Retina (tissue), 1 donor: ENCODE measurements at places on chromosomes 4 and X.

- no peak for DNase-seq
Measured at GRCh38 chrX:54171527-54172250, 11.4 kb downstream of the FAM120C start.

- no peak for DNase-seq
Measured at GRCh38 chr4:99157478-99157935, 13.4 kb upstream of the ADH4 start.

DNA sequence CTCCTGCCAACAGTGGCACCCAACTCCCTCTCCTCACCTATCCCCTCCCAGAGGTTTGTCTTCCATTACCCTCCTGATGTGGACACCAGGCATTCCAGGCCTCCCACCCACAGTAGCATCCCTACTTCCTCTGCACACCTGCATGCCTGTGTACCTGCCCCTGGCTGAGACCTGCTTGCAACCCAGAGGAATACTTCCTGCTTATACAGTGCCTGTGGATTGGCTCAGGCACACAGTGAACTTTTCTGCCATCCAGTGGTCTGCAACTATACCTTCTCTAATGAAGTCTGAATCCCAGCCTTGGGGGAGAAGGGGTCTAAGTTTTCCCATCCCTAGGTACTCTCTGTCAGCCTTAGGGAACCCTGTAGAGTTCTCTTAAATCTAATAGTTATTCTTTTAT is 169.9 kb downstream of the IQCM start:
- no peak for DNase-seq

DNA sequence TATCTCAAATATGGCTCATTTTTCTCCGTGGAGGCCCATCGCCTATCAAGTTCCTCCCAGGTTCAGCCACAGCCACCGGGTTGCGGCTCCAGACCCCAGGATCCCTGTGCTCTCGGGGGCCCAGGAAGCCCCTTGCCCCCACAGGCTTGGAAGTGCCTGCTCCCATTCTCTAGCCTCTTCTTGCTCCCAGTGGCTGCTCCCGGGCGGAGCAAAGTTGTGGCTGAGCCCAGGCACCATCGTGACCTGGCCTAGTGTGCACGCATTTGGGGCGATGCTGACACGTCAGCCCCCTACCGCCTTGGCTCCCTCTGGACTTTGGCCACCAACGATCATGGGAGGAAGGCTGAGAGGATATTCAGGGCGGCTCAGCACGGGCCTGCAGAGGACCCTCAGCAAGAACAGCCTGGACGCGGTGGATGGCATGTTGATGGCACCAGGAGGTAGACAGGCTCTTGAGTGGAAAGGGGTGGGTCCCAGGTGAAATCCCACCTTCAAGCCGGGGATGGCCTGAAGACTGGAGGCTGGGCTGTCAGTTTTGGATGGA is 419.4 kb upstream of the AGA start:
- no peak for DNase-seq

DNA sequence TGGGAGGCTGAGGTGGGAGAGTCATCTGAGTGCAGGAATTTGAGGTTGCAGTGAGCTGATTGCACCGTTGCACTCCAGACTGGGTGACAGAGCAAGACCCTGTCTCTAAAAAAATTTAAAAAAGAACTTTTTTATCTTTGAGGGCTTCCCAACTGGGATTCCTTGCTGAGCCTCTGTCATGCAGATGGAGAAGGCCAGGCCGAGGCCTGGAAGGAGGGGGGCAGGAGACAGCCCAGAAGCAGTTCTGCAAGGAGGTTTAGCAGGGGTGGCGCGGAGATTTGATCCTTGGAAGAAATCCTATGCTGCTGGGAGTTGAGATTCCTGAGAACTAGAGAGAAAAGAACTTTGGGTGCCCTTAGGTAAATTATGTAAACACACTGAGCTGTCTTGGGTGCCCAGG is 2.5 kb upstream of the ARSD start:
- no peak for DNase-seq

- no peak for DNase-seq
Measured at GRCh38 chr4:135508006-135508714, 1306.6 kb upstream of the PABPC4L start.

DNA sequence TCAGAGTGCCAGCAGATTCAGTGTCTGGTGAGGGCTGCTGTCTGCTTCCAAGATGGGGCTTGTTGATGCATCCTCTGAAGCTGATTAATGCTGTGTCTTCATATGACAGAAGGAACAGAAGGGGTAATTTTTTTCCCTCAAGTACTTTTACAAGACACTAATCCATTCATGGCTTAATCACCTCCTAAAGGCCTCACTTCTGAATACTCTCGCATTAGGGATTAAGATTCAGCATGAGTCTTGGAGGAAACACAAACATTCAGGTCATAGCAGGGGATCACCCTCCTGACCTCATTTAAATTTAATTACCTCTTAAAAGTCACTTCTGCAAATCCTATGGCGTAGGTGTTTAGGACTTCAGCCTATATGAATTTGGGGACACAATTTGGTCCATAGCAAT is 1145.5 kb upstream of the PCDH10 start:
- DNase-seq: no peak

DNA sequence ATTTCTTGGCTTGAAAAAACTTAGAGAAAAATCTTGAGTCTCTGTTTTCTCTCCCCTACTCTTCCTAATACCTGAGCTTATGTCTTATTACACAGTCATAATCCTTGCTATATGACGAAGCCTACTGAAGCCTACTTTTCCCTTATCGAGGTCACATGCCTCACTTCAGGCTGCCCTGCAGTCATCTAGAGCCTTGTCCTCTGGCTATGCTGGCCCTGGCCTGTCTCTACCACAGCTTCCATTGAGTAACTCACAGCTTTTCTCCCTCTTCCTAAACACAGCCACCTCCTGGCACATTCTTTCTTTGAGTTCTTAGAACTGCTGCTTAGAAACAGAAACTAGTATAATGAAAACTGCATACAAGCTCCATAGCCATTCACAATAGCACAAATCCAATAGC is 1698.3 kb downstream of the STIM2 start:
- DNase-seq: no peak

- DNase-seq: peak; percentile 87
Measured at GRCh38 chrX:149504915-149505651, at the start of gene IDS. TSS of gene IDS (minus strand) at chrX:149505306. CDS start at chrX:149505137, 169 bp downstream.

GRCh38 chrX:88991583-88992132 is 244.6 kb downstream of the CPXCR1 start:
- no peak for DNase-seq

DNA sequence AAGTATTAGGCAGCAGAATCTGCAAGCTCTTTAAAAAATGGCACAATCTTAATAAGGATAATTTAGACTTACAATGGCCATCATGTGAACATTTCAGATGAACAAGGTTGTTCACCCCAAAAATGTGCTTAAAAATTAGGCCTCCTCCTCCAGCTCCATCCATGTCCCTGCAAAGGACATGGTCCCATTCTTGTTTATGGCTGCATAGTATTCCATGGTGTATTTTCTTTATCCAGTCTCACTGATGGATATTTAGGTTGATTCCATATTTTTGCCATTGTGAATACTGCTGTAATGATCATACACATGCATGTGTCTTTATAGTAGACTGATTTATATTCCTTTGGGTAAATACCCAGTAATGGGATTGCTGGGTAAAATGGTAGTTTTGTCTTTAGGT is 29.1 kb upstream of the MAGEA8 start:
- DNase-seq: no peak

GRCh38 chr4:15354371-15355297 is 73.2 kb upstream of the C1QTNF7 start:
- no peak for DNase-seq

DNA sequence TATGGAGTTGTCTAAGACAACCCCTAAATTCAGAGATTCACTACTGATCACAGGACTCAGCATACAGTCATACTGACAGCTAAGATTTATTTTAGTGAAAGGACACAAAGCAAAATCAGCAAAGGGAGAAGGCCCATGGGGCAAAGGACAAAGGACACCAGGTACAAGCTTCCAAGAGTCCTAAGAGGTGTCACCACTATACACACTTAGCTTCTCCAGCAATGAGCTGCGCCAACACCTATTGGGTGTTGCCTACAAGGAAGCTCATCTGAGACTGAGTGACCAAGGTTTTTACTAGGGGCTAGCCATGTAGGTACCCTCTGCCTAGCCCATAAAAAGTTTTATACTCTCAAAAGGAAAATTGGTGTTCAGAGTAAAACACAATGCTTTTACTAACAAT is 55.4 kb upstream of the PABPC1L2A start:
- DNase-seq: no peak

DNA sequence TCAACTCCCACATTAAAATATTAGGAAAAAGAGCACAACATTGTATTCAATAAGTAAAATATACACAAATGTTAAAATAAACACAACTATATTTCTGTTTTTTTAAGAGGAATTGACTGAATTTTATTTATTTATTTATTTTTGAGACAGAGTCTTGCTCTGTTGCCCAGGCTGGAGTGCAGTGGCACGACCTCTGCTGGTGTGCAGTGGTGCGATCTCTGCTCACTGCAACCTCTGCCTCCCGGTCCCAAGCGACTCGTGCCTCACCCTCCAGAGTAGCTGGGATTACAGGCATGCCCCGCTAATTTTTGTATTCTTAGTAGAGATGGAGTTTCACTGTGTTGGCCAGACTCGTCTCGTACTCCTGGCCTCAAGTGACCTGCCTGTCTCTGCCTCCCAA is 31.4 kb downstream of the TEX13A start:
- no peak for DNase-seq

DNA sequence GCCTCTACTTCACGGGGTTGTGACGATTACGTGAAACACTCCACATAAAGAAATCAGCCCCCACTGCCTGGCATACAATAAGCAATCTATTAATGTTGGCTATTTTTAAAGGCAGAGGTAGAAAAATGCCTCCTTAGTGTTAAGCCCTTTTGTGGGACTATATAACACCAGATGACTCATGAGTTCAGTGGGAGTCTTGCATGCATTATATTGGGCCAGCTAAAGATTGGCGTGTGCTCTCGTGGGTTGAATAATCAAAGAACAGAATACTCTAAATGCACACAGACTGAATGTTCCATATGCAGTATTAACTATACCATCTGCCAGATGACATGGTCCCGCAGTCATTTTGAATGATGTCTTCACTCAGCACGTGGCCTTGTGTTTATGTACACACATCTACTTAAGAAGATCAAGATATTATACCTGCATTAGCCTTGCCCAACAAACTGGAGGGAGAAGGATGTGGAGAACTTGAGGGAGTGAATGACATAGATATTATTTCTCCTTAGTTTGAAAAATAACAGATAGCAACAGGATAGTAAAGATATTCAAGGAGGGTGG is 85.0 kb upstream of the MYOZ2 start:
- DNase-seq: no peak

GRCh38 chr4:83318666-83319065 is 16.0 kb downstream of the HPSE start:
- DNase-seq: no peak

DNA sequence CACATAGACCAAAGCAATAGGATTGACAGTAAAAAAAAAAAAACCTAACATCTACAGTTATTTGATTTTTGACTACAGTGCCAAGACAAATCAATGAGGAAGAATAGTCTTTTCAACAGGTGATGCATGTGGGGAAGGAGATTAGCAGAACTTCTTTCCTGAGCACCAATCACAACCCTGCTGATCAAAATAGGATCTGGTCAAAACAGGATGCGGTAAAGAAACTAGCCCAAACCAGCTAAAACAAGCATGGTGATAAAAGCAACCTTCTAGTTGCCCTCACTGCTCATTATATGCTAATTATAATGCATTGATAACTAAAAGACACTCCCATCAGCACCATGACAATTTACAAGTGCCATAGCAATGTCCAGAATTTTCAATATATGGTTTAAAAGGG is 667.5 kb downstream of the GRXCR1 start:
- DNase-seq: no peak

DNA sequence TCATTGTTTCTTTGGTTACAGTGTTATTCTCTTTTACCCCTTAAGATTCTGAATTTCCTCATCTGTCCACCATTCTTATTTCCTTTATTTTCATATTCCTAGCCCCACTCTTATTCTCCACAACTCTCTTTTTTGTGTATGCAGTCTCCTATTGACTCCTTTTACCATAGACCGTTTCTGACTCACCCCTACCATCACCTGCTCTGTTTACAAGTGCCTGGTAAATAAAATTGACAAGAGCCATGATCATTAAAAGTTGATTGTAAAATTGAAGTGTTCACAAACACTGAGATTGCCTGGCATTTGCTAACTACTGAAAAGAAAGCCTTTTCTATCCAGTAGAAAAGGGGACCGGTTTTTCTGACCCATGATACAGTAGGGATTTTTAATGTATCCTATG is 54.4 kb downstream of the MRPL1 start:
- no peak for DNase-seq

DNA sequence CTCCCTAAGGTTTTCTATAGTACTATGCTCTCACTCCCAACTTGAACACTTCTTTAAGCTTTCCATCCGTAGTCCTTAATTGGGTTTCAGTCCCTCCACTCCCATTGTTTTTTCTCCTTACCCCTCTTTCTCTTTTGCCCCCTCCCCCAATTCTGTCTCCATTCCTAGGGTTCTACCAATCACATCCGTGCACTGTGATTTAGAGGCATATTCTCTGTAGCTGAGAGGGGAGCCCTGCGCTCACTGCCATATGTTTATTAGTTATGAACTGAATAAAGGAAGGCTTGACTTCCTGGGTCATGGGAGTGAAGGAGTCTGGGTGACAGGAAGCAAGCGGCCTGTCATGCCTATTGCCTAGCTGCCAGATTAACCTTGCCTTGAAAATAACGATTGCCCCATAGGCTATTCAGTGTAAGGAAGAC is 471 bp downstream of the MCTS1 start:
- DNase-seq: no peak

GRCh38 chr4:182449186-182449929 is 206.2 kb downstream of the TENM3 start:
- peak; percentile 73 for DNase-seq

DNA sequence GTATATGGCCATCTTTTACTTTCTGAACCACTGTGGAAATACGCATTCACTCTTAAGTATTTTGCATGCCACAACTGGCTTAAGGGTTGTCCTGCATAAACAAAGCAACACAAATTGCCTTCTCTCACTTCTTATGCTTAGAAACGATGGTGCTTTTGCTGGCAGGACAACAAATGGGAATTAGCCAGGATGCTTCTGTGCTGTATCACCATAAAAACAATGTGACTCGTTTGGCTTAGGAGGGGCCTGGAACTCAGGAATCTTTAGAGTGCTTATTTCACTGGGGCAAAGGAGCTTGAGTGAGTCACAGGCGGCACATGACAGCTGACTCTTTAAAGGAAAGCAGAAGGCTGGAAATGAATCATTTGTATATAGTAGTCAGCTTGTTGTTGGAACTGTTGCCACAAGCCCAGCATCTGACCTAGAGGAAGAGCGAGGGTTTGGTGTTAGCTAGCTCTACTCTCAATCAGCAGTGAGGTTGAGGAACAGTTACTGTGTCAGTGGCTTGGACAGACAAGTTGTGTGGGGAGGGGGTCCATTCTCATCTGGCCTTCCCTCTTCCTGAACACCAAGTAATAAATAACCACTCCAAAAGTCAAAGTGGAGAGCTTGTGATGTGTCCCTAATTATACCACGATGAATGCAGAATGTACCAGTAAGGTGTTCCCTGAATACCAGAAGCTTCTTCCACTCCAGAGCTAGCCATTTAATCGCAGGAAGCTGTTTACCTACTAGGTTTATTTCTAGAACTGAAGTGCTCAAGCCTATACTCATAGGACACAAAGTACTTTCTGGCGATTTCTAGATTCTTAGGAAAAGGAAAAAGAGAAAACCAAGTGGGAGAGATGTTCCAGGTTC is 293.1 kb downstream of the CAMK2D start:
- no peak for DNase-seq

- DNase-seq: no peak
Measured at GRCh38 chrX:150980711-150981110, 2.4 kb upstream of the HMGB3 start.
